Naive thymus-derived CD4-positive, alpha-beta T cell (primary cell): ENCODE measurements at places on chromosomes 1 and 21. TPM values are rescaled to one million over a fixed set of nuclear protein-coding genes. Genes with fewer than 3 reads are reported as not detected.
A peak's percentile ranks its signal among the peaks of the same experiment; 100 is the strongest.

DNA sequence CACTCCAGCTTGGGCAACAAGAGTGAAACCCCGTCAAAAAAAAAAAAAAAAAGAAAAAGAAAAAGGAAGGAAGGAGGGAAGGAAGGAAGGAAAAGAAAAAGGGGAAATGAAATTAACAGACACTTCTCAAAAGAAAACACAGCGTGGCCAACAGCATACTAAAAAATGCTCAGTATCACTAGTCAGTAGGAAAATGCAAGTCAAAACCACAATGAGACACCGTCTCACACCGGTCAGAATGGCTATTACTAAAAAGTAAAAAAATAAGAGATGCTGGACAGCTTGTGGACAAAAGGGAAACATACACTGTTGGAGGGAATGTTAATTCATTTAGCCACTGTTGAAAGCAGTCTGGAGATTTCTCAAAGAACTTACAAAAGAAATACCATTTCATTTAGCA, 369.5 kb upstream of the BRINP3 start:
- DNase-seq, result no peak

GRCh38 chr21:14454016-14455009, 71.4 kb upstream of the HSPA13 start:
- no peak for DNase-seq

GRCh38 chr1:192592981-192593708, 17.6 kb downstream of the RGS1 start:
- no peak for DNase-seq

DNA sequence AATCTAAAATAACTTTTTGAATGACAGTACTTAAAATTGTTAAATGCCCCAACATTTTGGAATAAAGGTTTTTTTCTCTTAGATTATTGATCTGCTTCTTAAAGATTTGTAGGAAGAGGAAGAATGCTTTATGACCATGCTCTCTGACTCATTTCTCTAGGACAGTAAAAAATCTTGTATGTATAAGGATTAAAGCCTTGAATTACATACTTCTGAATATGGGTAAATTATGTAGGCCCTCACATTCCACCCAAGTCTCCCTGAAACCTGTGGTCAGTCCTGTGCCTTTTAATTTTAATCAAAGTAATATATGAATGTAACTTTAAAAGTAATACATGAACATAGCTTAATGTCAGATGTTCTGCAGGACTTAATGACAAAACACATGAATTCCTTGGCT, 50.5 kb downstream of the ABCD3 start:
- DNase-seq, result no peak

DNA sequence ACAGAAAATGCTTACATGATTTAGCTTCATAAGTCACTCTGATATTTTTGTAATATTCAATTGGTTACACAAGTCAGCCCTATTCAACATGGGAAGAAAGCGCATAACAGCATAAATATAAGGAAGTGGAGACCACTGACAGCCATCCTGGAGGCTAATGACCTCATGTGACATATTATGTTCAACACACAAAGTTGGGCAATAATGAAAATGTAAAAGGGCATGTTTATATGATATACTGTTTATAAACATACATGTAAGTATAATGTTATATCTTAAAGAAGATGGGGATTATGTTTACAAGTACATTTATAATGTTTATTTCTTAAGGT, 30.2 kb downstream of the EVI5 start:
- no peak for DNase-seq

- DNase-seq, result no peak
Measured at GRCh38 chr1:151579436-151580225, 32.2 kb upstream of the SNX27 start.

DNA sequence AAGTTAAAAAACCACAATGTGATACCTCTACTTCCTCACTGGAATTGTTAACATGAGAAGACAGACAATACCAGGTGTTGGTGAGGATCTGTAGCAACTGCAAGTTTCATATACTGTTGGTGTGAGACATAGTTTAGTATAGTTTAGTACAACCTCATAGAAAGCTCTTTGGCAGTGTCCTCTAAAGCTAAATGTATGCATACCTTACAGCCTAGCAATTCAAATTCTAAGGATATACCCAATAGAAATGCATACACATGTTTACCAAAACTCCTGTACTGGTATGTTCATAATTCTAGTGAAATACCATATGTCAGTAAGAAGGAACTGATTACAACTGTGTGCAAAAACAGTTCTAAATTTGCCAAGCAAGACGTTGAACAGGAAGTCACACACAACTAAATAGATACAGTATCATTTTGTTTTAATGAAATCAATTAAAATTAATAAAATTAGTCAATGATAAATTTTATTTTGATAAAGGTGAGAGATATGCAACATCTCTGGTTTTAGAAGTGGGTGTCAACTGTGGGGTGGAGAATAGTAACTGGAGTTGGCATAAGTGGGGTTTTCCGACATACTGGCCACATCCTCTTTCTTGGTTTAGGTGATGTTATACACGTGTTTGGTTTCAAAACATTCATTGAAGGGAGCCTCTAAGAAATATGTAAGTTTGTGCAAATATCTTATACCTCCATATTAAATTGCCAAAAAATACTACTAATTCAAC, 450.7 kb downstream of the PTPRC start:
- DNase-seq, result peak; percentile 72

DNA sequence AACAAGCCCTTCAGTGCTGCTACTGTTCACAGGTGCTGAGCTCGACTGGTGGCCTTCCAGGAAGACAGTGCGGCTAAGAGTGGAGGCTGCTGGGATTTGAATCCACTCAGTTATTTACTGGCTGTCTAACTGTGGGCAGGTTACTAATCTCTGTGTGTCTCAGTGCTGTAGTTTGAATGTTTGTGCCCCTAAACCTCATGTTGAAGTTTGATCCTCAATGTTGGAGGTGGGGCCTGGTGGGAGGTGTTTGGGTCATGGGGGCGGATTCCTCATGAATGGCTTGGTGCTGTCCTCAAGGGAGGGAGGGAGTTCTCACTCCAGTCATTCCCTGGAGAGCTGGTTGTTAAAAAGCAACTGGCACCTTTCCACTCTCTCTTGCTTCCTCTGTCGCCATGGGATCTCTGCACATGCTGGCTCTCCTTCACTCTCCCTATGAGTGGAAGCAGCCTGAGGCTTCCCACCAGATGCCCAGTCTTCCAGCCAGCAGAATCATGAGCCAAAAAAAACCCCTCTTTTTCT, 334.8 kb downstream of the RPS6KC1 start:
- no peak for DNase-seq

GRCh38 chr1:244400974-244401373, 50.7 kb downstream of the ADSS2 start:
- no peak for DNase-seq

GRCh38 chr1:177162243-177162642, 2.3 kb downstream of the ASTN1 start:
- no peak for DNase-seq

DNA sequence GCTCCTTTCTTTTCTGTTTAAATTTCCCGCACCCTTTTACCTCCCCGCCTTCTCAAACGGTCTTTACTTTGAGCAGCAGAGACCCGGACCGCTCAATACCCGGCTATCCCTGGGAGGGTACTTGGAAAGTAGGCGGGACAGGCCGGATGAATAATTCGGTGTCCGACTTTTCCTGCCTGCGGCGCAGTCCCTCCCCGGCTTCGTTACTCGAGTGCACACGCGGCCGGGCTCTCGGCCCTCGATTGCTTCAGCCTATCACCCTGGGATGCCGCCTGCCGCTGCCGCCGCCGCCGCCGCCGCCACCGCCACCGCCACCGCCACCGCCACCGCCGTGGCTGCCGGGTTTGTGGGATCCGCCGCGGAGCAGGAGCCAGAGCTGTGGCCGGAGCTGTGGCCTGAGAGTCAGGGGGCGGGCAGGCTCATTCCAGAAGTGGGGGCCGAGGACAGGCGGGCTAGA, 382 bp upstream of the RASAL2 start:
- DNase-seq, result peak; percentile 5

DNA sequence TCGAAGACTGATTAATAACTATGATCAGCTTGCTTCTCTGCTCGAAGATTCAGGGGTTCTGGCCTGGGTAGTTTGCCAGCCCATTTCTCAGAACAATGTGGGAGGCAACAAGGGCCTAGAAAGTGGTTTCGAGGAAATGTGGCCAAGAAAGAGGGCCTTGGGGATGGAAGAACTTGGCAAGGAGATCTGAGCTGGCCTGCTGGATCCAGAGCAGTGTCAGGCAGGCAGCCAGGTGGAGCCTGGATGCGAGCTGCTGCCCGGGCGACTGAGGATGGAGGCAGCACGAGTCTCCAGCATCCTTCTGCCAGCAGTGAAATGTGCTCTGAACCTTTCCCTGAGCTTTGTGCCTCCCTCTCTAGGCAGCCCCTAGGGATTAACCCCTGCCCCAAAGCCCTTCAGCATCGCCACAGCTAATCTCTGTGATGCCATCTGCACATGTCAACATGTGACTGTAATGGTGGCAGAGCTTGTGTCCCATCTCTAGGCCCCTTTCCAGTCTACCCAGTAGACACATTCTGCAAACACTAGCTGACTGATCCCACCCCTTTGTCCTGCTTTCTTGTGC, 61.0 kb upstream of the NEK2 start:
- DNase-seq, result no peak

GRCh38 chr1:182875889-182876288, 36.7 kb downstream of the DHX9 start:
- DNase-seq, result no peak

The ABCA4 gene
- total RNA-seq, result not detected

The SYDE2 gene
- total RNA-seq, result 8.4 TPM

The CFH gene
- 10.6 TPM for total RNA-seq

The MAN1C1 gene
- total RNA-seq, result 82.1 TPM

The PSMG1 gene
- 17.1 TPM for total RNA-seq

The CCDC27 gene
- total RNA-seq, result not detected in 2 replicates

The HRNR gene
- total RNA-seq, result not detected
